ENCODE measurements at places on chromosomes 2 and 18.

- no peak for DNase-seq
These were observed 45.1 kb downstream of the PROC start for GRCh38 chr2:127463155-127463991.

DNA sequence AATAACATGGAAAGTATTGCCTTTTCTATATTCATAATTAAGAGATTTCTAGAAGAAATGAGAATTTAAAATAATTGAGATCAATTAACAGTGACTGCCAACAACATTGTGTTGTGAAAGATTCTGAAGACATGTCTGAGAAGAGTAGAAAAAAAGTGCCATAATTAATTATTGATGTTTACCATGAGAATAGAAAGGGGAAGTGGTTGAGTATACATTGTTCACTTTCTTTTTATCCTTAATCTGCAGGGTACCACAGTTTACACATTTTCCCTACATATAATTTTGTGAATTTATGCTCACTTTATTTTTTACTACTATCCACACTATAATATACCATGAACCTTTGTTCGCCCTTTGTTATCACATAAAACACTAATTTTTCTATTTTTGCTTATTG lies 47.1 kb upstream of the UBE2E3 start:
- DNase-seq = no peak

- DNase-seq = no peak
These were observed 195.7 kb downstream of the SMAD7 start for GRCh38 chr18:48754993-48755473.

DNA sequence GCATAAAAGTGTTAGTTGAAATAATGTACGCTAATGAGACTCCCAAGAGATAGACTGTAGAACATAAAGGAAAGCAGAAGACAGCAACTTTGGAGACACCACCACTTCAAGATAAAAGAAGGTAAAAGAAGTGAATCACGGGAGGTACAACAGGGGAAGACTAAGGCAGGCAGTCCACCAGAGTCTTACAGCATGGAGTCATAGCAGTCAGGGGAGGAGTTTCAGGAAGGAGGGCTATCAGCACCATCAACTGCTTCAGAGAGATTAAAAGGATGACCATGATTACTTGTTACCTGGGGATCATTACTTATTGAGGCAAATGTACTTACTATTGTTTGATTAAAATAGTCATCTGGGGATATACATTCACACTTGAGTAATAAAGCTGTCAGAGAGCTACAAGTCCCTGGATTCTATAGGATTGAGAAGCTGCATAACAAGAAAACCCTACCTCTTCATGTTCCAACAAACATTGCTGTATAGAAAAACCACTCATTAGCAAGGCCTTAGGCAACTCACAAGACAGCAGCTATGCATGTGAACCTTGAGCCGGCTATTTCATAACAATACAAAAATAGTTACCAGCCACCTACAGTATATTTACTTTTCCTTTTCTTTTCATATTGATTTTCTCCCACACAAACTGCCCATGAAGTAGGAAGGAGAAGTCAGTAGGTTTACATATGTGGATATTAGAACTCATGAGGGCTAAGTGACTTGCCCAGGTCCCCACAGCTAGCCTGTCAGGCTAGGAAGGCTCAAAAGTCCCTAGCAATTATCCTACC lies 101.7 kb downstream of the PDE11A start:
- DNase-seq = no peak

DNA sequence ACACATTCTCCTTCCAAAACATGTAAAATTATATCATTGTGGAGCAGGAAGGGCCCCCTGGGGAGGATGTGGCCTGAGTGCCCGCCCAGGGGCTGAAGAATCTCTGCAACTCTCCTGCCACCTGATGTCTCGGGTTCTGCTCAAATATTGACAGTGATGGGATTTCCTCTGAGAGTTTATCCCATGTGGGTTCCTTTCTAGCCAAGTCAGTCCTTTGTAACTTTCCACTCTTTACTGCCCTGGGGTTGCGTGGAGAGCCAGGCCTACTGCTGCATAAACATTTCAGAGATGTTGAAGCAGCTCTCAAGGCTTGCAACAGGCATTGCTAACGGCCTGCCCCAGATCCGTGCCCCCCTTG lies 4.0 kb upstream of the RAB17 start:
- DNase-seq = no peak

DNA sequence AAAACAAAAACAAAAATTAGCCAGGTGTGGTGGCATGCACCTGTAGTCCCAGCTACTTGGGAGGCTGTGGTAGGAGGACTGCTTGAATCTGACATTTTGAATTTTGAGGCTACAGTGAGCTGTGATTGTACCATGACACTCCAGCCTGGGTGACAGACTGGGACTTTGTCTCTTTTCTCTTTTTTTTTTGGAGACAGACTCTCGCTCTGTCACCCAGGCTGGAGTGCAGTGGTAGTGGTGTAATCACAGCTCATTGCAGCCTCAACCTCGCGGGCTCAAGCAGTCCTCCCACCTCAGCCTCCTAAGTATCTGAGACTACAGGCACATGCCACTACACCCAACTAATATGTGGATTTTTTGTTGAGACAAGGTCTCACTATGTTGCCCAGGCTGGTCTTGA lies 35.6 kb downstream of the ANKRD44 start:
- DNase-seq = no peak

GRCh38 chr2:1973636-1974035 lies 229.3 kb upstream of the PXDN start:
- DNase-seq = no peak

GRCh38 chr2:38636069-38636468 lies 29.8 kb upstream of the GALM start:
- no peak for DNase-seq

DNA sequence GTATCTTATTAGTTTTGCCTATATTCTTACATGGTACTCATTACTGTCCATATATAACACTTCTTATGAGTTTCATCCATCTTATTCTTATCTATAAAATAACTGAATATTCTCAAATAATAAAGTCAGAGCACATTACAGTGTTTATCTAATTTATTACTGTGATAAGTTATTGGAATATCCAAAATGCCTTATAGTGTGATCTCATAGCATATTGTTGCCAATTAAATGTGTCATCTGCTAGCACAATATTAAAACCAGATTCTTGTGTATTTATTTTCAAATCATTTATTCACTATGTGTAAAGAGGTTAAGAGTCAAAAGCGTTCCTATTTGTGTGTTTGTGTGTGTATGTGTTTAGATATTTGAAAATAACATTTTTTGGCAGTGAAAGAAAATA lies 151.9 kb downstream of the WDR7 start:
- DNase-seq = no peak

DNA sequence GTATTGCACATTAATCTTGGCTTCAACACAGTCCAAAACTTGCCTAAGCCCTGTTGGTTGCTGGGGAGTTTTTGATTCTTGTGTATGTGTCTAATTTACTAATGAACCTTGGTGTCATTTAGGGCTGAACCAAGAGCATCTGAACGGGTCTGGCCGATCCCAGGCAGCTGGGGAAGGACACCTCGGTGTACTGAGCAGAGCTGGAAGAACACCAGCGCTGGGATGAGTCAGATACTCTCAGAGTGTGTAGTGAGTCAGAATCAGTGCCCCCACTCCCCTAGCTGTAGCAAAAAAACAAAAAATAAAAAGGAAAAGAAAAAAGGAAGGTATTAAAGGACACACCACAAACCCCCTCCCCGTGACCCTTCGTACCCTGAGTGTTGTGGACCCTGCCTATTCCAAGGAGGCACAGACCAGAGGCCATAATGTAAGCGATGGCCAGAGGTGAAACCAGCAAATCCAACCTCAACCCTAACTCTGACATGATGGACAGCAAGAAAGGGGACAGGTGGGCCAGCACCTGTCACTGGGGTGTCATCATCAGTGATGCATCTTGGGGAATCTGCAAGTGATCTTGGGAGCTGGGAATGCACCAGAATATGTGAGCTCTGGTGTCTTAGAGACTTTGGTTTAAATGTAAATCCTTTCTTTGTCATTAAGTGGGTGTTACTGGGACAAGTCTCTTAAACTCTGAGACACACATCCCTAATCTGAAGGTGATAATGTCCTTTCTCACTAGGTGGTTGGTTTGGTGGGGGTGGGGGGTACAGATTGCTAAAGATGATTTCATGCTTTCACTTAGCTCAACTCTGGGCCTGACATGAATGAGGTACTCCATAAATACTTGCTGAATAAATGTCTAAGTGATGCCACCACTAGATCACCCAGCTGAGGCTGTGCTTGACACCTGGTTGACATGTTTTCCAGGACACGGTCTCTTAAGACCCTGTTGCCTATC lies 34.2 kb upstream of the NCOA1 start:
- no peak for DNase-seq

DNA sequence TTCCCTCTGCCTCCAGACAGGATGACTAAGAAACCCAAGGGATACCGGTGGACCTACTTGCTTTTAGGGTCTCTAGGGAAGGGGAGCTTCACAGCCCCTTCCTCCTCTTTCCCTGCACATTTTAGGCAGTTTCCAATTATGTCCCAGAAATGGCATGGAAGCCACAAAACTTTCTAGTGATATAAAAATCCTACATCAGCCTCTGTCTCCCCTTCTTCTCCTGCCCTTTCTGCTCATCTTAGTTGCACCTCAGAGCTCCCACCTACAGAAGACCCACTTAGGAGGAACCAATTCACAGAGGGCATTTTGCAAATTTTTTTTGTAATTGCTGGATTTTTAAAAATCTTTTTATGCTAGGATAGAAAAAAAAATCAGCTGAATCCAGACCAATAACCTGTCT lies 263.1 kb downstream of the TNS1 start:
- DNase-seq = no peak
